M059J (cell line): ENCODE measurements at places on chromosomes 3 and 15. TPM values are rescaled to one million over a fixed set of nuclear protein-coding genes. Genes with fewer than 3 reads are reported as not detected.
A peak's percentile ranks its signal among the peaks of the same experiment; 100 is the strongest.

DNA sequence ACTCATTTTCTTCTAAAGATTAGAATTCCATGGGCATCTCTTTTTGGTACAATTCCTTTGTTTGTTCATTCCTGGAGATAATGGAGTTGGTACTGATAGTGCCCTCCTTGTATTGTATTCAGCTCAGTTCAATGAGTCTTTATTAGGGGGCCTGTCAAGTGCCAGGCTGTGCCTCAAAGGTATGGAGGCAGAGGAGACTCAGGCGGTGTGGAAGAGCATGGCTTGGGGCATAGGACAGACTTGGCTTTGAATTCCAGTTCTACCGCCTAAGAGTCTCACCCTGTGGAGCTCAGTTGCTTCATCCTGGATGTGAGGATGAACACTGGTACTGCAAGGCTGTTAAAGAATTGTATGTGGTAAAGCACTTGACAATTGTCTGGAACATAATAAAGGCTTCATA, 196.6 kb upstream of the IL12A start:
- DNase-seq = no peak

GRCh38 chr3:16801698-16802097, 83.1 kb upstream of the PLCL2 start:
- peak; percentile 40 for DNase-seq

The STRA6 gene
- 1.5 and 3.5 TPM in 2 replicates for total RNA-seq

The CELF6 gene
- not detected in 2 replicates for total RNA-seq
